ENCODE measurements at places on chromosomes 5 and 9.
A peak's percentile ranks its signal among the peaks of the same experiment; 100 is the strongest.

- DNase-seq = no peak
Measured at GRCh38 chr5:100647461-100648230, 112.5 kb downstream of the FAM174A start.

- DNase-seq = no peak
Measured at GRCh38 chr9:99142275-99142674, 37.4 kb downstream of the TGFBR1 start.

GRCh38 chr5:178688551-178688950 is 41.9 kb downstream of the ZNF354A start:
- DNase-seq = no peak

- DNase-seq = no peak
Measured at GRCh38 chr5:31698673-31699072, 59.7 kb downstream of the PDZD2 start.

DNA sequence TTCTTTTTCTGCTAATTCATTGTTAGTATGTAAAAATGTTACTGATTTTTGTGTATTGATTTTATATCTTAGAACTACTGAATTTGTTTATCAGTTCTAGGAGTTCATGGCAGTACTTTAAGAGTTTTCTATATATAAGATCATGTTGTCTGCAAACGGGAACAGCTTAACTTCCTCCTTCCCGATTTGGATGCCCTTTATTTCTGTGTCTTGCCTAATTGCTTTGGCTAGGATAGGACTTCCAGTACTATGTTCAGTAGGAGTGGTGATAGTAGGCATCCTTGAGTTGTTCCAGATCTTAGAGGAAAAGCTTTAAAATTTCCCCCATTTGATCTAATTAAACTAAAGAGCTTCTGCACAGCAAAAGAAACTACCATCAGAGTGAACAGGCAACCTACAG is 20.1 kb downstream of the RCL1 start:
- no peak for DNase-seq

GRCh38 chr9:120841930-120842684 is 615 bp downstream of the PSMD5 start:
- DNase-seq = no peak

DNA sequence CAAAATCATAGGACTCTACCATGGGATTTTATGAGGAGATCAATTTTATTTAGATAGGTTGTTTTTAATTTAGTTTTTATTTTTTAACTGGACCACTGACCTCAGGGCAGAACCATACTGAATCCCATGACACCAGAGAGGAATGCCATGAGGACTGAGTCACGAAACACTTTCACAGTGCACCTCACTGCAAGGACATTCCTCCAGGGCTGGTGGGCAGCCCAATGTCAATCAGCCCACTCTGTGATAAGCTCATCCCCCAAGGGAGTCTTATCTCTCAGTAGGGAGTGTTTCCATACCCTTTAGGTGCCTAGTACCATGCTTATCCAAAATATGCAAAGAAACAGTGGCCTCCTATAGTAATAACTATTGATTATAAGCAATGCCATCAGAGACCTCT is 224.5 kb upstream of the CDH6 start:
- DNase-seq = no peak

DNA sequence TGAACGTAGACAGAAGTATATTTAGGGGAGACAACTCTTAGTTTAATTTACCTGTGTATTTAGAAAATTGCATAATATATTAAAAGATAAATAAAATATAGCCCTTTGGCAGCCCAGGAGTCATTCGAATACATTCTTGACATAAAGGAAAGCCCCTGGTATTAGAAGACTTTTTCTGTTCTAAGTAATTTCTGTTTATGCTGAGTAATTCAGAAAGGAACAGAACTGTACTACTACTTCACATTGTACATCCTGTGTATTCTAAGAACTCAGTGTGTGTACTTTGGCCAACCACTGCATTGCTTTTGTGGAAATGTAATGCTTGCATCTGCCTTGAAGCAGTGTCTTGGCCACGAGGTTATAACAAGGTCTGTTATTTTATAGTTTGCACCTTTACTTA is 136.4 kb downstream of the KDM4C start:
- DNase-seq = no peak

DNA sequence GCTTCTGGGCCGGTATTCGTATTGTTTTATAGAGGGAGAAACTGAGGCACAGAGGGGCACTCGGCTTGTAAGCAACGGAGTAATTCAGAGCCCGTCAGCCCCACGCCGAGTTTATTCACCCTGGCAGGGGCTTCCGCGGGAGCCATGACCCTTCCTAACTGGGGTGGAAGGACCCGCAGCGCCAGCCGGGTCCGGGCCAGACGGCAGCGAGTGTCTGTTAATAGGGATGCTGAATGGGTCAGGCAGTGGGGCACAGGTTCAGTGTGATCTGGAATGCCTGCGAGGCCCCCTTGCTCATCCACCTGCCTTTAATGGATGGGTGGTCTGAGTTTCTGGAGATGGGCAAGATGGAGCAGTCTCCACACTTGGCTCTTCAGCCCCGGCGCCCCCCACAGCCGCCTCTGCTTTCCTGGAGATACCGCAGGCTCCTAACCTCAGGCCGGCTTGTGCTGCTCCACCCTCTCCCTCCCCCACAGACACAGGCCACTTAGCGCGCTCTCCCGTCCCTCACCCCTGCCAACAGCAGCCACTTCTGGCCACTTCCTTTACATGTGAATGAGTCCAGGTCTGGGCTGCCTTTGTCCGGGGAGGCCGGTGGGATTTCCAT is 147.1 kb downstream of the ERCC6L2 start:
- DNase-seq = no peak

DNA sequence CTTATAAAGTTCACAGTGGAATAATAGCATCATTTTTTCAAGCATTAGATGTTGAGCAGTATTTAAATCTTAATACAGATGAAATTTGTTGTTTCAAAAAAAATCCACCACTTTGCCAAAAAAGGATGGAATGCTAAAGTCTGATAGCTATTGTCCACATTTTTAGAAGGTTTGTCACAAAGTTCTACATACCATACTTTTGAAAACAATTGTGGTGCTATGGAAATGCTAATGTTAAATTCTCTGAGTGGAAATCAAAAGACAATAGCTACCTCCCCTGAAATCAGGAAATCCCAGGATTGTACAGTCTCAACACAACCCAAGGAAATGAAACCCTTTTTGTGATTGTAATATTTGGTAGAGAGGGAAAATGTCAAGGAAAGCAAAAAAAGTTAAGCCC is 19.3 kb upstream of the GRAMD2B start:
- DNase-seq = no peak

DNA sequence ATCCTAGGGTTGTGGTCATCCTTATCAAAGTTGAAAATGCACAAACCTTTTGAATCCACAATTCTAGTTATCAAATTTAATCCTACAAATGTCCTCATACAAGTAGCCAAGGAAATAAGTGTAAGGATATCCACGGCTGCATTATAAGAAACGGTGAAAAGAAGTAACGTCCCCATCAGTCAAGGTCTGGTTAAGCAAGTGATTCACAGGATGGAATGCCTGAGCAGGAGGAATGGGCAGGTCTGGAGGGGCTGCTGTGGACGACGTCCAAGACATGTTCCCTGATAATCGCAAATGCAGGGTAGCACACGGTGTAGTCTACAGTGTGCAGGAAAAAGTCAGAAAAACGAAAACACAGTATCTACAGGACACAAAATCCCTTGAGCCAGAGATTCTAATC is 118.6 kb downstream of the ADAMTS2 start:
- DNase-seq = peak; percentile 23

DNA sequence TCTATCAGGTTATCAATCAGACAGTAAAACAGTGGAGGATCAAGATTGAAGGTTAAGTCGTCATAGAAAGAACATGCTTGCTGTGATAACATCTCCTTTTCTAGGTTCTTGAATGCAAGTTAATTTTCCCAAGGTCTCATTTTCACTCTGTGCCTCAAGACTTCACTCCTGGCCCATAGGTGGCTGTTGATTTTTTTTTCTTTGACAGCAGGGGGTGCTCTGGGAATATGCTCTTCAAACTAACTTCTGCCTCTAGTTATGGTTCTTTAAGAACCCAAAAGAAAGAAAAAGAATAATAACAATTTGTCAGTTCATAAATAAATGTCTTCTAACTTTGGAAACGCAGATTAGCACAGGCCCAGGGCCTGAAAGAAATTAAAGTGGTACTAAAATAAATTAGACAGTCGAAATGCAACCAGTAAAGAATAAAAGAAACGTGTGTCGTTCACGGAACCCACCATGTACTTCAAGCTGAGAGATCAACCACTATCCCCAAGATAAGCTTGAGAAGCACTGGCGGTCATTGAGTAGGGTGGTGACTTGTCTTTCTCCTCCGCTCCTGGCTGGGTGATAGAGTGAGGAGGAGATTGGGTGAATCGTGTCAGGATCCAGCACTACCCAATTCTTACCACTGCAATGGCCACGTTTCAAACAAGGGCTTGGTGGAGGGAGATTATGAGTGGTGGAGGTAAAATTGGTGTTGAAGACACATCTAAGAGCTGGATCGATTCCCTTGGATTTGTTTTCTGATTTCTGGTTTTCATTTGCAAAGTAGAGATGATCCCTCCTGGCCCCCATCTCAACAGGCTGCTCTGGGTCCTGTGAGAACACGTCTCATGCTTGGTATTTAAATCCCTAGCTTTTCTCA is 93.4 kb upstream of the IRX4 start:
- no peak for DNase-seq

GRCh38 chr5:169374761-169375160 is 73.8 kb upstream of the SLIT3 start:
- no peak for DNase-seq

GRCh38 chr9:84592918-84593317 is 76.6 kb upstream of the NTRK2 start:
- DNase-seq = no peak

DNA sequence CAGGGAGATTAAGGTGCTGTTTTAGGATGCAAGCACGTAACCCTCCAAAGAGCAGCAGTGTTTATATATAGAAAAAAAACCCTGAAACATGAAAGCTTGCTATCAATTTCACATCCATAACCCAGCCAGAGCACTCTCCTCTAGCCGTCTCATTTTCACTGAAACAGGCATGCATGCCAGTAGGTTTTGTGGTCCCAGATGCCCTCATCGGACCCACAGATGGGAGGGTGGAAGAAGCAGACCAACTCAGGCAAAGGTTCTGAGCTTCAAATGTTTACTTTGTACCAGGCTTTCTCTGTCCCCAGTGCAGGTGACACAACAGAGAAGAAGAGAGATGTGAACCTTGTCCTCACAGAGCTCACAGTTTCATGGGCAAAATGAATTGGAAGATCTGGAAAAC is 127.4 kb upstream of the ATP10B start:
- DNase-seq = no peak

DNA sequence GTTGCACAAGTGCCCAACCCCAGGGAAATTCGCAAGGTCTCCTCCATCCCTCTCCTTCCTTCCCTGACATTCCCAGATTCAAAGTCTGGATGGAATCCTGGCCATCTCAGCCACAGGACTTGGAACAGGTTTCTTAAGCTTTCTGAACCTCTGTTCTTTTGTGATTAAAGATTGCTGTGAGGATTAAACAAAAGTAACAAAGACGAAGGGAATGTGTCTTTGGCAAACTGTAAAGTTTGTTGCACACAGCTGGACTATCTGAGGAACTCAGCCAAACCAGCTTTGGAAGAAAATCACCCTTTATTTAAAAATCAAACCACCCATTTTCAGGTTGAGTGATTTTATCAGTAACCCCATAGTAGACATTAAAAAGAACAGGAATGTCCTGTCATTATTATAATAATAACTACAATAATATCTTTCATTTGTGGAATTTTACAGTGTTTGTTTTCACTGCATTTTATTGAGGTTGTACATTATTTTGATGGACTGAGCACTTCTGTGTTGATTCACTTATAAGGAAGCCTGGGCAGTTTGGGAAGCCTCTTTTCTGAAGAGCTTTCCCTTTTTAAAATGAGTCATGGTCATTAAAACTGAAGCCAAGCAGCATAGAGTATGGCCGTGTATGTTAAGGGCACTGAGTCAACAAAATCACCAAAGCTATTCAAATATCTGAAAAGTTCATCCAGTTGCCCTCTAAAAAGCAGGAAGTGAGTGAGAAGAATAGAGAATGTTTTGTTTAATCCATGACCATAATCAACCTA is 310.2 kb downstream of the AGTPBP1 start:
- DNase-seq = no peak

- DNase-seq = no peak
Measured at GRCh38 chr5:134072471-134073210, 41.8 kb upstream of the TCF7 start.

- DNase-seq = no peak
Measured at GRCh38 chr5:17819783-17820182, 185.5 kb downstream of the TAF11L14 start.

GRCh38 chr5:173782671-173783101 is 105.5 kb upstream of the CPEB4 start:
- no peak for DNase-seq

- DNase-seq = no peak
Measured at GRCh38 chr9:35729101-35729500, 2.9 kb downstream of the TLN1 start.

GRCh38 chr5:64213011-64213410 is 47.4 kb downstream of the RNF180 start:
- no peak for DNase-seq

DNA sequence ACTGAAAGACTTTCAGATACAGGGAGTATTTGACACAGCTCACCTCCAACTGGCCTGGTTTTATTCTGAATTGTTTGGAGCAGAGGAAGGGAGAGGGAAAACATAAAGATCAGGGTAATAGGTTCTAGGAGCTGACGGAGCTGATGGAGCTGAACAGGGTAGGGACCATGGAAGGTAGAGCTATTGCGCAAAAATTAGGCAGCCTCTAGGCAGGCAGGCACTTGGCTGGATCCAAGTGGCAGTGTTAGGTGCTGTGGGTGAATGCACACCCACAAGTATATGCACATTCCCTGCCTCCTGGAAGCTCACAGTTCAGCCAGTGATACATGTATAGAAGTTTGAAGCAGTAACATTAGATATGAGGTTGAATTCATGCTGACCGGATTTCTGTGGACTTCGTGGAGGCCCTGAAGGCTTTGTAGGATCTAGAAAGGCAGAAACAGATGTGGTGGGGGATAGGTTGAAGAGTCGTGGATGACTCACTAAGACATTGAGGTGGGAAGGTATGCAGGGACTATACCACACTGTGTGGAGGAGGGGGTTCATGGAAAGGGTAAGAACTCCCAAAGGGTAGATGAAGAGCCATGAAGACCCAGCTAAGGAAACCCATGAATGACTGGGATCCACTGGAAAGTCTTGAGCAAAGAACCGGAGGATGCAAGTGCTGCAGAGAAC is 50.8 kb downstream of the WWC1 start:
- no peak for DNase-seq

GRCh38 chr9:136614372-136614922 is 48.3 kb upstream of the EGFL7 start:
- no peak for DNase-seq

GRCh38 chr5:73327908-73328455 is 120.6 kb downstream of the FOXD1 start:
- DNase-seq = no peak

DNA sequence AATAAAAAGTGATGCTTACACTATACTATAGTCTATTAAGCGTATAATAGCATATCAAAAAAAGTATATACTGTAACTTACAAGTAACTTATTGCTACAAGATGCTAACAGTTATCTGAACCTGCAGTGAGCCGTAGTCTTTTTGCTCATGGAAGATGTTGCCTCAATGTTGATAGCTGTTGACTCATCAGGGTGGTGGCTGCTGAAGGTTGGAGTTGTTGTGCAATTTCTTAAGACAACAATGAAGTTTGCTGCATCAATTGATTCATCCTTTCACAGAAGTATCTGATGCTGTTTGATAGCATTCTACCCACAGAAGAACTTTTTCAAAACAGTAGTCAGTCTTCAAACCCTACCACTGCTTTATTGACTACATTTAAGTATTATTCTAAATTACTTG is 7.8 kb upstream of the C9orf40 start:
- no peak for DNase-seq
